Caco-2 (cell line): ENCODE measurements at places on chromosomes 16 and 17.
A peak's percentile ranks its signal among the peaks of the same experiment; 100 is the strongest.

DNA sequence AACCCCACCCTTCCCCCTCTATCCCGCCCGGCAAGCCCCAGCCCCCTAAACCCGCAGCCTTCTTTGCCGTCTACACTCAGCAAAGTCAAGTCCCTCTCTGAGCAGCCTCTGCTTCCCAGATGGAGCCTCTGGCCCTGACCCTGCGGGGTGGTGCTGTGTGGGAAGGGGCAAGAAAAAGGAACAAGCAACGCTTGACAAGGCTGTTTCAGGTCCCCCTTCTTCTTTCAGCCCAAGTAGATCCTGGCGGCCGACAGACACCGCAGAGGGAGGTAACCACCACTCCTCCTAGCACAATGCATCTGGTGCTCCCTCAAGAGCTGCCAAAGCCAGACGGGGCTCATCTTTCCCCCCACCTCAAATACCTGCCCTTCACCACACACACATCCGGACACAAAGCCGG is 178.3 kb downstream of the ENGASE start:
- no peak for DNase-seq

DNA sequence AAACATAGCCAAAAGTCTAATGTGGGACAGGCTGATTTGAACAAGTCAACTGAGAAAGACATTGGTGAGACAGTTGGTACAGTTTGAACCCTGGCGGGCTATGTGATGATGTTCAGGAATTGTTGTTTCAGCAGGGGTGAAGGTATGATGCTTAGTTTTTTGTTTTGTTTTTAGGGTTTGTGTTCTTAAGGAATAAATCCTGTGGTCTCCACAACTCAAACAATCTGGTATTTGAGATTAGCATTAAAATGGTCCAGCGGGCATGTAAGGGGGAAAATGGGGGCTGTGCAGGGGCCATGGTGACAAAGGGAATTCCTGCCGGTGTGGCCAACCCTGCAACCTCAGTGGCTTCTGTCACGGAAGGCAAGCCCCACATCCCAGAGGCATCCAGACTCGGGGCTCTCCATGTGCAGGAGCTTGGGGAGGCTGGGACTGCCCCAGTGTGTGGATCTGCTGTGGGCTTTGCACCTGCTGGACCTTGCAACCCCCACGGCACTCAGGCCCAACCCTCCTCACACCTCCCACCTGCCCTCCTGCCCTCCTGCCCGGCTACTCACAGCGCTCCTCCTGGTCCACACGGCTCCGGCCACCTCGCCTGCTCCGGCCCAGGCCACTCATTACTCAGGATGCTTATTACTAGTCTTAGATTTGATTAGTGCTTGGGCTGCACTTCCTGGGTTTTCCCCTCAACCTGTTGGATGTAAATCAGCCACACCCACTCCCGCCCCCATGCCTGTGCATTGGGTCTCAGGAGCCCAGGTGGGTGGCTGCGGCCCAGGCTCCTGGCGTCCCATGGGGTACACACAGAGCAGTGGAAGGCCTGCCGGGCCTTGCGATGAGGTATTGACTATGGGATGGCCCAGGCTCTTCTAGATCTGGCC is at the start of gene TNFRSF13B:
Gene TNFRSF13B, minus strand, starts transcription at position 661 of the 881 bp plus-strand sequence. Its CDS starts 43 bp downstream, at position 618.
- no peak for DNase-seq

DNA sequence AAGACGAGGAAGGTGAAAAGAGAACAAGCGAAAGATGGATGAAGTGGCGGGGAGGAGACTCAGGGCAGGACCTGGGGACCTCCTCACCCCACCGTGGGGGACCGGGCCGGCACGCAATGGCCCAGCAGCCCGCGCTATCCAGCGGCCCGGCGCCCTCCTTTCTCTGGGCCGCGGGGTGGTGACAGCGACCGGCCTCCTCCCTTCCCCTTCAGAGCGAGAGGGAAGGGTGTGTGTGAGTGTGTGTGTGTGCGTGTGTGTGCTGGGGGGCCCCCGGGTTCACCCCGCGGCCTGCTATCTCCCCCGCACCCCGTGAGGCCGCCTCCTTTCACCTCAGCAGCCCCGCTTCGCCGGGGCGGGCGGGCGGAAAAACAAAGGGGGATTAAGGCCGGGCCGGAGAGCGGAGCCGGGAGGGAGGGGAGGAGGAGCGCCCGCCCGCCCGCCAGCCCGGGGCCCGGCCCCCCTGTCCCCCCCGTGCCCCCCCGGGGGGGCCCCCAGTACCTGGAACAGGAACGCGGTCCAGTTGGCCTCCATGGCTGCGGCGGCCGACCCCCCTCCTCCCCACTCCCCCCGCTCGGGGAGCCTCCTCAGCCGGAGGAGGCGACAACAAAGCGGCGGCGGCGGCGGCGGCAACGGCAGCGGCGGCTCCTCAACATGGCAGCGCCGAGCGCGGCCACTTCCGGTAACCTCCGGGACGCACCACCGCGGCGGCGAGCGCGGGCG is at the start of gene VEZF1:
Gene VEZF1, minus strand, starts transcription at position 674 of the 720 bp plus-strand sequence. Its CDS starts 143 bp downstream, at position 531.
- peak; percentile 88 for DNase-seq

- no peak for DNase-seq
These were observed 6.8 kb upstream of the ATP2C2 start for GRCh38 chr16:84361546-84361945.

DNA sequence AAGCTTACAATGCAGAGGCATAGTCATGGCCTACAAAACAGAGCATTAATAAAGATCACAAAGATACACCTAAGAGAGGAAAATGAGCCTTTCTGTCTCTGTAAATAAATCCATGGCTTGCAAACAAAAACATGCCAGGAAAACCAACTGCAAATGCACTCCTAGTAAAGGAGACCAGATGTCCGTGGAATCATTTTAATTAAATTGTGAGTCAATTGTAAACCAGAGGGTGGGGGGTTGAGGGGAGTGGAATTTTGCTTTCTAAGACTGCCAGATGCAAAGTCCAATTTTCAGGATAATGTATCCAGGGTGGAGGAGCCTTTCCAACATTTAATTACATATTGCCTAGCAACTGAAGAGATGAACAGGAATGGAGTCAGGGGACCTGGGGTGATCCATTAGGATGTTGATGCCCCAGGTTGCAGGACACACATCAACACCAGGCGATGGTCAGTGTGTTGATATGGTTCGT is 390.3 kb upstream of the CCL2 start:
- no peak for DNase-seq

GRCh38 chr16:74033441-74033995 is 263.1 kb upstream of the PSMD7 start:
- DNase-seq: no peak

DNA sequence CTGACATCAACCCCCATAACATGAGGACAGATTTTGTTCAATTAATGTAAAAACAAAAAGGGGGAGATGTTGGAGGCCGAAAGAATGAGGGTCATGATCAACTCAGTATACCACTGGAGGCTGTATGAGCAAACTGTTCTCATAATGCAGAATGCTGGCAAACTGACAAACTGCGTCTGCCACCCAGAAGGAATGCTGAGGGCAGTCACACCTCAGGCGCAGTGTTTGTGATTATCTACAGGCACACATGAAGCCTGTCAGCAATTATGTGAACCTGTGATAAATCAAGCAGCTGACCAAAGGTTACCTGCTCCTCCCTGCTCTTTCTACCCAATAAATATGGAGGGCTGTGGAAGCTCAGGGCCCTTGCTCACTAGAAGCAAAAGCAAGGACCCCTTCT is 27.3 kb downstream of the CD300LG start:
- DNase-seq: no peak

DNA sequence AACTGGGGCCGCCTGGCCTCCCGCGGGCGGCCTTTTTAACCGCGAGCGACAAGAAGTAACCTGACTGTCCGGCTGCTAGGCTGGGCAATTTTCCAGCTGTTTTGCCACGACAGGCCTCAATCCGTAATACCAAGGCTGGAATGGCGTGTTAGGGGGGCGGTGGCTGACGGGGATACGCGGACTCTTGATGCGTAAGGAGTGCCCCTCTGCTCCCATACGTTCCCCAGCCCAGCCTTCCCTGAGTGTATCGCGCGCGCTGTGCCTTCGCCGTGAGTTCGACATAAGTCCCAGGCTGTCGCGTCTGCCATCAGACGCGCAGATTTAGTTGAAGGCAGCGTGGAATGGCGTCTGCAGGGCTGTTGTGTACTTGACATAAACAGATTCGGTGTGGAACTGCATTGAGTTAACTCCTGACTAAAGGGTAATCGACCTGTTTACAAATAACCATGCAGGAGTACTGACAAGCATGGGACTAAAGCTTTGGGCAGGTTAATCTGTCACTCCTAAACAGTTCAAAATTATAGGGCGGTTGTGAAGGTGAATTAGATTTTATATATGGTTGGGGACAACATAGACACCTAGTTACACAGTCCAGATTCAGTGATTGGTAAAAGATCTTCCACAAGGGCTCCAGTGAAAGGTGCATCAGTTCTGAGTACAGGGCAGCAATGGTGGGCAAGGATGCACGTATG is 16.6 kb upstream of the ERN1 start:
- no peak for DNase-seq

GRCh38 chr17:77332034-77332971 is 191.5 kb downstream of the SEC14L1 start:
- no peak for DNase-seq

DNA sequence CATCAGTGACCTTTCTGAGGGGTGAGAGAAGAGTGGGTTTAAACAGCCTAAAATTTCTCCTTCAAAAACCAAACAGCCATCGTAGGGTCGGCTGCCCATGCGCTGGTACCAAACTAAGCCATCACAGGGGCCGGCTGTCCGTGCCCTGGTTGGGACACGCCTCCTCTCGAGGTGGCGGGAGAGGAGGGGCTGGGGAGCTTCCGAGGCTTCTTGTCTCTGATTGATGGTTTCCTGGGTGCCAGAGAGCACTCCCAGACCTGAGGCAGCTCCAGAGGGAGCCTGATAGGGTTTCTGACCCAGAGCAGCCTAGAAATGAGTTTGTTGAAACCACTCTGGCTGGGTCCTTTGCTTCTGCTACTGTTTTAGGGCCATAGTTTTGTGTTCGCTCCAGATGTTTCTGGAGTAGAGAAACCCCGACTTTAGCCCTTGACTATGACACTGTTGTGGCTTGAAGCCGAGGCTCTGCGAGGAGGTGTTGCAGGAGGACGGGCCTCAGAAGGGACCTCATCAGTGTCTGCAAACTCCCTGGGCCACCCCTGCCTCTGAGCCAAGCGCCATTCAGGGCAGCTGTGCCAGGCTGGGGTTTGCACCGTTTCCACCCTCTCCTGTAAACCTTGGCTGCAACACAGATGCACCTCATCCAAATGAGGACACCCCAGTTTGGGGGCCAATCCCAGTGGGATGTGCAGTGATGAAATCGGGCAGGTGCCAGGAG is 6.2 kb downstream of the ZNF276 start:
- DNase-seq: no peak

DNA sequence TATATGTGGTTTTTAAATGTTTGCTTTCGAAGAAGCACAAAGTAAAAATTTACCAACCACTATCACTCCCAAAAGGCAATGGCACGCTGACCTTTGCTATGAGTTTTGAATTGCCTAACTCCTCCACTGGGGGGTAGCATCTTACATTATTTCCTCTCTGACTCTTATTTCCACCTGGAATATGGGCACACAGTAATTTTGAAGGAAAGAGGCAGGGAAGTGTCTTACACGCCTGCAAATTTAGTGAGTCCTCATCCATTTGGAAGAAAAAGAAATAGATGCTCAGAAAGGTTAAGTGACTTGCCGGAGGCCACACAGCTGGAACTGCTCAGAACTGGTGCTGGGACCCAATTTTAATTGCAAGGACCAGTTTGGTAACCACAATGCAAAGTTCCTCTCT is 29.9 kb upstream of the IRX6 start:
- DNase-seq: peak; percentile 15

GRCh38 chr17:52420555-52421078 is 262.1 kb upstream of the CA10 start:
- DNase-seq: no peak

GRCh38 chr16:2806286-2806685 is 8.0 kb downstream of the PRSS41 start:
- no peak for DNase-seq

DNA sequence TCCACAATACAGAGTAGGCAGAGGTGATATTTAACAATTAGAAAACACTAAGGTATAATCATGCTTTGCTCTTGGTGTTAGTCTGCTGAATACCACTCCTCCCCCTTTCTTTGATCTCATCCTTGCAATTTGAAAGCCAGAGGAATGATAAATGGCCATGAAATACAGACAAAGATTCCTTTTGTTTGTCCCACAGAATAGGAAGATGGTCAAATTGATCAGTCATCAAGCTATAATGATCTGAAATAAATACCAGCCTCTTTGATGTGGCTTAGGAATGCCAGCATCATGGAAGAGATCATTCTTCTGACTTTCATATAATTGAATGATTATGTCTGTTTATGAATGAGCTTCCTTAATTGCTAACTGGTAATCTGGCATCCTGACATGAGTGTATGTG is 1541.7 kb upstream of the CDH8 start:
- no peak for DNase-seq

GRCh38 chr16:87809150-87809902 is 43.5 kb upstream of the KLHDC4 start:
- no peak for DNase-seq

GRCh38 chr17:15447928-15448579 is 19.4 kb downstream of the CDRT4 start:
- DNase-seq: no peak
